NCI-H1930 (cell line): ENCODE measurements at places on chromosomes 12 and 14.

DNA sequence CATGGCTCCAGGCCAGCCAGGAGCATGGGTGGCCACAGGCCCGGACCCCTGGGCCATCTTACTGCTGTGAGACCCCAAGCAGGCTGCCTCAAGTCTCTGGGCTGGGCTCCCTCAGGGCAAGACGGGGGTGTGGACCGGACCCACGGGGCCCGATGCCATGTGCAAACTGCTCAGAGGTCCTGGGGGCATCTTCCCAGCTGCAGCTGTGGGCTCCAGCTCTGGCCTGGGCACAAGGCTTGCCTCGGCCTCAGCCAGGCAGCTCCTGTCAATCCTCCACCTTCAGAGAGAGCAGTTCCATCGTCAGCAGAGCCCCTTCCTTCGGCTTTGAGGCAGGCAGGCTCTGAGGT, 12.4 kb upstream of the GPR132 start:
- DNase-seq: no peak

- no peak for DNase-seq
These were observed 567.2 kb downstream of the SNAPC1 start for GRCh38 chr14:62329427-62329826.

DNA sequence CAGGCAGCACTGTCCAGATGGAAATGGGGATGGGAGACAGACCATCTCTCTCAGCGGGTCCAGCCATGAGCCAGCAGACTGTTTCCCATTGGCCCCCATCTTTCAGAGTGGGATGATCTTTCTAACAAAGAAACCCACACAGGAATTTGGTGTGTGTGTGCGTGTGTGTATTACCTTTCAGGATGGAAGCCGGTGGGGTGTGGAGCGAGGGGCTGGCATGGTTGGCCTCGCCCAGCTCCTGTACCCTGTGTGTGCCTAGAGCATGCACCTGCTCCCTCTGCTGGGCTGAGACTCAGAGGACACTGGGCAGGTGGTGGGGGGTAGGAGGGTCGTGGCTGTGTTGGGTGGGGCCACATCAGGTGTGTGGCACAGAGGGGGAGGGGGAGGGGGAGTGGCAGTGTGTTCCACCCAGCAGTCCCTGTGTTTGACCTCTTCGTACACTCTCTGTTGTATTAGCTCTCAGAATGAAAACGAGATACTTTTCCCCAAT, 33.0 kb upstream of the TSPAN9 start:
- no peak for DNase-seq

DNA sequence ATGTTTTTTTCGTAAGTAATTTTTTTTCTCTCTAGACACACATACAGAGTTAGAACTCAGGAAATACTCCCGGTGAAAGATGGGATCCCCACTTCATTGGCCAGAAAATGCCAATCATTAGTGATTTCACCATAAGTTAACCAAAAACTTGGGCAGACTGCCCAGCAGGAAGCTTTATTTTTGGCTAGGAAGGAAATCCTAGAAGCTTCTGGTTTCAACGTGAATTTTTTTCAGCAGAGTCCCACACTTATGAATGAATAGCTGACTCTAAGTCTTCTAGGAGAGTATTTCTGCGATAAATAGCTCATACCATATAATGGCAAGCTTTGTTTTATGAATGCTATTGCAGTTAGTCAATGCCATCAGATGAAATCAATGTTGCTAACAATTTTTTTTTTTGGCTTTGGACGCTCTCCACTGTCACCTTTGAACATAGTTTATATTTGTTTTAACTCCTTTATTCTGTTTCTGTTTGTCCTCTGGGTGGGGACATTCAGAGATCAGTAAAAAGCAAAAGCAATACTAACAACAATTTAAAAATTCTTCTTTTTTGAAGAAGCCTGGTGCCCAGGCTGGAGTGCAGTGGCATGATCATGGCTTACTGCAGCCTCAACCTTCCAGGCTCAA, 9.5 kb downstream of the PPP1CC start:
- no peak for DNase-seq

DNA sequence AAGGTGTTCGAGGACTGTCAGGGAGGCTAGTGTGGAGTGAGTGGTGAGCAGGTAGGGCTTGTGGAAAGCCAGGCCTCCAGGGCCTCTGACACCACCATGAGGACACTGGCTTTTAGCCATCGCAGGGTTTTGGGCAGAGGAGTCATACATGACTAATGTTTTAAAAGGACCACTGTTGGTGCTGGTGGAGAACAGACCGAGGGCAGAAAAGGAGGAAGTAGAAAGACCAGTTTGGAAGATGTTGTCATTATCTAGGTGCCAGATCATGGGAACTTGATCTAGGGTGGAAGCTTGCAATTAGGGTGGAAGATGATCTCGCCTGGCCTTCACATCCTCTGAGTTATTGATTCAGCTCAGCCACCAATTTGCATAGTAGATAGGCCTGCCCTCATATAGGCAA, 144.2 kb downstream of the C12orf75 start:
- DNase-seq: no peak

DNA sequence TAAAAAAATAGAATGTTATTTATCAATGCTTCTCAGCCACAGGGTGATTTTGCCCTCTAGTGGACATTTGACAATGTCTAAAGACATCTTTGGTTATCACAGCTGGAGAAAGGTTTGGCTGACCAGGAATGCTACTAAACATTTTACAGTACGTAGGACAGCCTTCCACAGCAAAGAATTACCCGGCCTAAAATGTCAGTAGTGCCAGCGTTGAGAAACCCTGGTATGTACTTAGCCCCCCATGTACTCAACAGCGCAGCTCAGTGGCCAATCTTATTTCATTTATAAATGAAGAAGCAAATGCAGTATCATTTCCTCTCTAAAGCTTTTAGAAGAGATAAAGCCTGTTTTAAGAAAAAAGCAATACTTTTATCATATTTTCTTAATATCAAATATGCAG, 5.8 kb downstream of the MARK3 start:
- DNase-seq: no peak
